ENCODE measurements at places on chromosomes 11 and 22.

DNA sequence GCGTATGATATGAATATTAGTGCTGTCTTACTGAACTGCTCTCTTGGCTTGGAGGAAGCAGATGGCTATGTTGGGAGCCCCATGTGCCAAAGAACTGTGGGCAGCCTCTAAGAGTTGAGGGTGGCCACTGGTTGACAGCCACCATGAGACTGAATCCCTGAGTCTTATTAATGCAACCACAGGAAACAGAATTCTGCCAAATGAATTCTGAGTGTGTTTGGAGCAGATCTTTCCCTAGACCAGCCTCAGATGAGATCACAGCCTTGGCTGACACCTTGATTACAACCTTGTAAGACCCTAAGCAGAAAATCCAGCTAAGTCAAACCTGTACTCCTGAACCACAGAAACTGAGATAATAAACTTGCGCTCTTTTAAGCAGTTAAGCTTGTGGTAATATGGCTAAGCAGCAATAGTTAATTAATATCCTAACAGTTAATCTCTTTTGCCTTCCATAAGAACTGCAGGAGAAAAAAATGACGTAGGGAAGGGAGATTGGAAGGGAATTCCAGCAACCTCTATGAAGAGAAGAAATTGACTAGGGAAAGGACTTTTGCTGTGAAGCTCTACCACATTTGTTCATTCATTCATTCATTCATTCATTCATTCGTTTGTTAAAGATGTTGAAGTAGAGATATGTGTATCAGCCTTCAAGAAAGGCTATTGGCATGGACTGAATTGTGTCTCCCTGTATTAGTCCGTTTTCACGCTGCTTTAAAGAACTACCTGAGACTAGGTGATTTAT, 26.8 kb downstream of the ADM start:
- DNase-seq, result no peak

- DNase-seq, result no peak
Observed at GRCh38 chr11:70205766-70206165, 2.7 kb downstream of the FADD start.

DNA sequence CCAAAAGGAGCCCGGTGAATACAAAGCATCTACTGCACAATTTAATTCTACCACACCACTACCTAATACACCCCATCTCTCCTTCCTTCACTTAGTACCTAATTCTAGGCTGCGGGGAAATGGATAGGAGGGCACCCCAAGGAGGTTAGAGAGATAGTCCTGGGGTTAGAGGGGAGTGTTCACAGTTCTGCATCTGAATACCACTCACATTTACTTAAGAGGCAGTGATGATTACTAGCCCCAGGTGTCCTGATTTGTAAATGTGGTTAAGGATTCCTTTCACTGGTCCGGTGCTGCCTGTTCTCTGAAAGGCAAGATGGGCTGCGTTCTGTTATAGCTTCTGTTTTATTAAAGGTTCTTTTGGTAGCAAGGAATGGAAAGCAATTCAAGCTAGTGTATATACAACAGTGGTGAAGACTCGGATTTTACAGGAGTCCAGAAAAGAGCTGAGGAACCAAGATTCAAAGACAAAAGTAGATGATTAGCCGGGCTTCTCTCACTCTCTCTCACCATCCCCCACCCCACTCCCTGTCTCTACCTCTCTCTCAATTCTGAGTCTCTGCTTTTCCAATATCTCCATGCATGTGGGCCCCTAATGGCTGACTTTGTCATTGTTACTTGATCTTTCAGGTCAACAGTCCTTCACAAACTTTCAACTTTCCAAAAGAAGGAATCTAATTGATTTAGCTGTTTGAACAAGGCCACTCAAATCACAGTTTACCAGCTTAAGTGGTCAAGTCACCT, 8.7 kb upstream of the KCNA4 start:
- no peak for DNase-seq

- no peak for DNase-seq
Observed at GRCh38 chr22:17198170-17199002, 20.8 kb downstream of the ADA2 start.

DNA sequence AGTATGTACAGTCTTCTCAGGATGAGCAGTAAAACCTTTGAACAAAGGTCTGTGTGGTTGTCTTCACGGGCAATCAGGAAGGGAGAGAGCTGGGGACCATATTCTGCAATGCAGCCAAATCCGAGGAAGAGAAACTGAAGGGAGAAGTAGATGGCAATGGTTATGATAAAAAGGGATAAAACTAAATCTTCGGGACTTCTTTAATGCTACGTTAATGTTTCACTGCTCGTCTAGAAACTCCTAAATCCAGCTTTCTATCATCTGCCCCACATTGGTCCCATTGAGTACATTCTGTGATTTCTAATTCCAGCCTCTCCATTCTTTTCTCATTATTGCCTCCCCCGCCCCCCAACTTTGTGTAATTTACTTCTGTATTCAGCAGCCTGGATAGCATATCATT, 1.7 kb downstream of the TIMM10B start:
- DNase-seq, result no peak

GRCh38 chr22:38284042-38284402, 11.2 kb upstream of the TMEM184B start:
- no peak for DNase-seq

DNA sequence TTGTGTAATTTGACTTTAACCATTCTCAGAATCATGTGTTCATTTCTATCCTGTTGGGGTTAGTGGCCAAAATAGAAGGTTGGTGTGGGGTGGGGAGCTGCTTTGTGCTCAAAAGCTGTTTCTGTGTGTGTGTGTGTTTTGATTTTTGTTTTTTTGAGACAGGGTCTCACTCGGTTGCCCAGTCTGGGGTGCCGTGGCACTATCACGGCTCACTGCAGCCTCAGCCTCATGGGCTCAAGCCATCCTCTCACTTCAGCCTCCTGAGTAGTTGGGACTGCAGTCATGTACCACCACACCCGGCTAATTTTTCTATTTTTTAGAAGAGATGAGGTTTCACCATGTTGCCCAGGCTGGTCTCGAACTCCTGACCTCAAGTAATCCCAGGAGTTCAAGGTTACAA, 18.1 kb upstream of the AIFM3 start:
- DNase-seq, result no peak

DNA sequence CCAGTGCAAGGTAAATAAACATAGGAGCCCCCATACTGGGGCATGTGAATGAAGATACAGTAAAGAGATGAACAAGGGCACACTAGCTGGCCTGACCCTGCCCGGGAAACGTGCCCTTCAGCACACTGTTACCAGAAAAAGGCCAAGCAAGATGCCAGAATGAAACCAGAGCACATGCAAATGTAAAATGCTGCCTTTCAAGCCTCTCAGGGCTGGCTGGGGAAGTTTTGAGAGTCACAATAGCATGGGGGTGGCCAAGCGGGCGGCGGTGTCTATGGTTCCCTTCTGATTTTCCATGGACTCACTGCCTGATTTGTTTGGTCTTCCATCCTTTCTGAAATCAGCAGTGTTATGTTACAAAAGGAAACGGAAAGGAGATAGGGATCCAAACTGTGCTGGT, 18.9 kb upstream of the SUSD2 start:
- no peak for DNase-seq

DNA sequence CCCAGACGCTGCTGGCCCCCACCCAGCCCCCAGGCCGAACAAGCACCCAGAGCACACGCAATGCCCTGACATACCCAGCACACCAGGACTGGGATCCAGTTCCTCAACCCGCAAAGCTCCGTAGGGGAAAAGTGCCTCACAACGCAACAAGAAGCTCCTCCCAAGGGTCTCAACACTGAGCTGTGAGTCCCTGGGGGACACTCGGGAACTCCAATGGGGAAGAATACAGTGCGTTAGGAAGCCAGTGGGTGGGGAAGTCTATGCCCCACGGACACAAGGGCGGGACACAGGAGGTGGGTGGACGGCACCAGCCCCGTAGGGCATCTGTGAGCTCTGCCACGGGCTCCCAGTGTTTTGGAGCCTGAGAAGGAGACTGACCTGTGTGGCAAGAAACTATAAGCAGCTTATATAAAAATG, 1.6 kb downstream of the DEAF1 start:
- no peak for DNase-seq

DNA sequence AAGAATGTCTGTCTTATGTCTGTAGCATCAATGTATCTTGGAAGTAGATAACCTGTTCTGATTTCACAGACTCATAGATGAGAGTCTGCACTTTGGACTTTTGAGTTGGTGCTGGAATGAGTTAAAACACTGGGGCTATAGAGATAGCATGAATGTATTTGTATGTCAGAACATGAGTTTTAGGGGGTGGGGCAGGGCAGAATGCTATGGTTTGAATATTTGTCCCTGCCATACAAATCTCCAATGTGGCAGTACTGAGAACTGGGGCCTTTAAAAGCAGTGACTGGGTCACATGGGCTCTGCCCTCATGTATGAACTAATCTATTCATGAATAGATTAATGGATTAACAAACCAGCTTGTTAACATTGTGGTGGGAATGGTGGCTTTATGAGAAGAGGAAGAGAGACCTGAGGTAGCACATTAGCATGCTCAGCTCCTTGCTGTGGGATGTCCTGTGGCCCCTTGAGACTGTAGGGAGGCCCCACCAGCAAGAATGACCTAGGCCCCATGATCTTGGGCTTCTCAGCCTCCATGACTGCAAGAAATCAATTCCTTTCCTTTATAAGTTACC, 15.5 kb upstream of the OR52K1 start:
- DNase-seq, result no peak

- DNase-seq, result no peak
Observed at GRCh38 chr22:32830473-32830872, 29.0 kb downstream of the TIMP3 start.

DNA sequence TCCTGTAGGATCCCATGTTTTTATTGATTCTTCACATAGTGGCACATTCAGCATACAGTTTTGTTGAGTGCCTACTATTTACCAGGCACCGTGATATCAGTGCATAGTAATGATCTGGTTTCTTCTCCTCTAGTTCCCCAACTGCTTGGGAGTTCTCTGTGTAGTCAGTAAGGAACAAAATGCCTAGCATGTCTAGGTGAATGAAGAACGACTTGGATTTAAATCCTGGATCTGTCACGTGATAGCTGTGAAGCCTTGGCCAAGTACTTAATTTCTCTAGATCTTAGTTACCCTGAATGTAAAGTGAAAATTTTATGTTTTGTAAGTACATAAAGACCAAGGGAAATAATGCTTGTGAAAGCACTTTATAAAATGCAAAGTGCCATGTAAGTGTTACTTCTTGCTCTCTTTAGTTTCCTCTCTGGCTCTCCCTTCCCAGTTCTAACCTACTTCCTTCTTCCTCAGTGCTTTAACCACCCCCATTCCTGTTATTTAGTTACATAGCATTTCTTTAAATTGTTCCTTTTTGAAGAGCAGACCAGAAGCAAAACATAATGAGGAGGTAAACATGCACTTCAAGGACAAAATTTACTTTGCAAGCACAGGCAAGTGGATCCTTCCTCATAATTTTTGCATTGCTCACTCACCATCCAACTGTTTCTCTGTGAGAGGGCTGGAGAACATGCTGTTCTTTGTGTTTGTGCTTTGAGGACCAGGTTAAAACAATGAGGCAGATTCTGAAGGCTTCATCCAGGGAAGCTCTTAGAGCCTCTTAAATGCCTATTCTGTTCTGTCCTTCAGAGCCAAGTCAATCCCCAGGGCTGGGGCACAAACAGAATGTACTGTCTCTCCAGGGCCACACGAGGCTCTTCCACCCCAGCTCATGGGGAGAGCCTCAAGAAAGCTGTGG, 353.9 kb upstream of the TENM4 start:
- no peak for DNase-seq

GRCh38 chr11:74648894-74649293, 56.5 kb downstream of the POLD3 start:
- no peak for DNase-seq

- DNase-seq, result no peak
Observed at GRCh38 chr11:127596433-127596832, 595.9 kb upstream of the KIRREL3 start.

DNA sequence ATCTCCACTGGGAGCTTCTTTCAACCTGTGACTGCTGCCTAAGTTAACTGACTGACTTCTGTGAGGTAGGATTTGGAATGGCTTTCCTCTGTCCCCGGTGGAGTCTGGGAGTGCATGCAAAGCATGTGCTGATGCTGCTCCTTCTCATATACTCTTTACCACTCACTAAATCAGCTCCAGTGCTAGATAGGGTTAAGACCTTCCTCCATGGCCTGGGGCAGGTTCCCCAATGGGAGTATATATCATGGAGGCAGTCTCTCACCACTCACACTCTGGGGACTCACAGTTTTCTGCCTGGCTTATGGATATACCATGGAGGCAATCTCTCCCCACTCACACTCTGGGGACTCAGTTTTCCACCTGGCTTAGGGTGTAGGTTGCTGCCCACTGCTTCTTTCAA, 10.1 kb upstream of the FANCF start:
- no peak for DNase-seq

GRCh38 chr22:46936378-46936903, 174.0 kb downstream of the TBC1D22A start:
- no peak for DNase-seq

DNA sequence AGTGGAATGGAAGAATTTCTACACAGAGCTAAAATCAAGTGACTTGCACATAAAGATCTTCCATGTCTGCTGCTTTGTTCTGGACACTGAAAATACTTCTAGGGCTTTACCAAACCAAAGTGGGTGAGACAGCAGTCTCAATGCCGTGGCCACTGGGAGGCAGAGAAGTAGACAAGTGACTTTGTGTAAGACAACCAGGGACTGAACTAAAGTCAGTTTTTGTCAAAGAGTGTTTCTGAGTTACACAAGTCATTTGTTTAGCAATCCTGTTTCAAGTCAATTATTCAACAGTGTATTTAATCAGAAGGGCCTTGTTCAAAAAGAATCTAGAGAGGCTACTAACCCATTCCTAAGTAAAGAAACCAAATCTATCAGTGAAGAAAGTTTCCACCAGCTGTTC, 46.6 kb downstream of the TCP11L1 start:
- no peak for DNase-seq

GRCh38 chr22:47014636-47015345, 252.3 kb downstream of the TBC1D22A start:
- no peak for DNase-seq

DNA sequence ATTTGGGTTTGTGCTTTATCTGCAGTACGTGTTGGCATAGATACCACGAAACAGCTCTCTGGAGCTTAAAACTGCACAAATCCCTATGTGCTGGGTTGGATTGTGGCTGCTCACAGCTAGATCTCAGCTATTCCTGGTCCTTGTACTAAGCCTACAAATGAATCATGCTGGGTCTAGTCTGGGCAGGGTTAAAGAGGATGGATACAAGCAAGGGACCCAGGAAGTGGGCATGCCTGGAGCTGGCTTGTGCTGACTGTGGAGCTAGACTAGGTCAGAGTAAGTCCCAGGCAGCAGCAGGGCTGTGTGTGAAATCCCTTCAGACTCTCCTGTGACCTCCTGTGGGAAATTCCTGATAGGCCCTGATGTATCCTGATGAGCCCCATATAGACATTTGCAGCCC, 3.9 kb upstream of the E2F8 start:
- DNase-seq, result no peak

Data from hypothalamus (tissue), 51 donors.